Forelimb muscle (tissue), 1 donor: ENCODE measurements at places on chromosomes 6 and 20.

- no peak for DNase-seq
Measured at GRCh38 chr6:169162752-169163407, 90.8 kb downstream of the THBS2 start.

- no peak for DNase-seq
Measured at GRCh38 chr6:44016131-44016870, 111.0 kb downstream of the MRPL14 start.

GRCh38 chr6:43938178-43939105, 168.4 kb downstream of the VEGFA start:
- no peak for DNase-seq

DNA sequence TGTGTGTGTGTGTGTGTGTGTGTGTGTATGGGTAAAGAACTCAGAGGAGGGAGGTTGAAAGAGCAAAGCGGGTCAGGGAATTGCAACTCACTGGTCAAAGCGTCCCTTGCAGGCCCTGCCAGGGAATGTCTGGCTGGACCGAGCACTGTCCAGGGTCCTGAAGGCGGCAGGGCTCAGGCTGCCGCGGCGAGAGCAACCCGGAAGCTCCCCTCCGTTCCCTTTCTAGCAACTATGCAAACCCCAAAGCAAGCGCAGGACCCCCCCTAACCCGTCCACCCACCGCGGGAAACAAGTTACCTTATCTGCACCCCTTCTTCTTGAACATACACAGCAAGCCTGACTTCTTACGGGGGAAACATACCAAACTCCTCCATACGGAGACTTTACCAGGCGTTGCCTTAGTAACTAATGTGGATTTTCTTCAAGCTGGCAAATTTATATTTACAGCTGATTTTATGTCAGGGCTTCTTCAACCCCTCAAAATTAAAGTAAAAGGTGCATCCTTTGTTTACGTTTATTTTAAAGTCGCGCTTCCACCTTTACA, 538 bp upstream of the GRM1 start:
- DNase-seq, result peak; percentile 26

- no peak for DNase-seq
Measured at GRCh38 chr6:153621491-153621890, 417.5 kb upstream of the OPRM1 start.

- DNase-seq, result no peak
Measured at GRCh38 chr6:126102358-126102757, 116.0 kb downstream of the TRMT11 start.

DNA sequence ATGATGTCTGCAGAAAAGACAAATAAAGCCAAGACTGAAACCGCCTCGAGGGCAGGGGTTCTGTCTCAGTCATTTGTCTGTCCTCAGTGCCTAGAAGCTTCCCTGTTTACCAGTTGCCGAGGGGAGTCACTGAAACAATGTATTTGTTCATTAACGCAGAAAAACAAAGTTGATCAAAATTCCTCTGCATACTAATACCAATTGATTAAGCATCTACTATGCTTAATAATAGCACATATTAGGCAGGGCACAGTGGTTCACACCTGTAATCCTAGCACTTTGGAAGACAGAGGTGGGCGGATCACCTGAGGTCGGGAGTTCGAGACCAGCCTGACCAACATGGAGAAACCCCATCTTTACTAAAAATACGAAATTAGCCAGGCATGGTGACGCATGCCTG, 1.8 kb upstream of the FKBP5 start:
- no peak for DNase-seq

GRCh38 chr20:62303340-62304226, 786 bp downstream of the ADRM1 start:
- DNase-seq, result no peak

- no peak for DNase-seq
Measured at GRCh38 chr6:125846292-125847024, 55.7 kb downstream of the NCOA7 start.

- DNase-seq, result no peak
Measured at GRCh38 chr6:34527751-34528670, 28.1 kb downstream of the SPDEF start.

DNA sequence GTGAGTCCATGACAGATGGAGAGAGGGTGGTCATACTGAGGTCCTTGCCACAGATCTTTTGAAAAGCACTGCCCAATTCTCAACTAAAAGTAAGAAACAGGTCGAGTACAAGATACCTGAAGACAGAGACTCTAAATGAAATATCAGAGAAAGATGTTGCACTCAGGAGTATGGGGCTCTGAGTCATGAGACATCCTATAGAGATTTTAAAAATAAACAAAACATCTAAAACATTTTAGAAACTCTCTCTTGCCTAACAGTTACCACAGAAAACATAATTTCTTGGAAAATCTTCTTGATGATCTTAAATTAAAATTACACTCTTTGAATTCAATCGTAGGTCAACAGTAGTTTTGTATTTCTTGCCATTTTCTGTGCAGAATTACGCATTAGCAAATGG, 348.9 kb upstream of the MARCKS start:
- DNase-seq, result no peak

- DNase-seq, result no peak
Measured at GRCh38 chr6:15736297-15736696, 73.5 kb upstream of the DTNBP1 start.

DNA sequence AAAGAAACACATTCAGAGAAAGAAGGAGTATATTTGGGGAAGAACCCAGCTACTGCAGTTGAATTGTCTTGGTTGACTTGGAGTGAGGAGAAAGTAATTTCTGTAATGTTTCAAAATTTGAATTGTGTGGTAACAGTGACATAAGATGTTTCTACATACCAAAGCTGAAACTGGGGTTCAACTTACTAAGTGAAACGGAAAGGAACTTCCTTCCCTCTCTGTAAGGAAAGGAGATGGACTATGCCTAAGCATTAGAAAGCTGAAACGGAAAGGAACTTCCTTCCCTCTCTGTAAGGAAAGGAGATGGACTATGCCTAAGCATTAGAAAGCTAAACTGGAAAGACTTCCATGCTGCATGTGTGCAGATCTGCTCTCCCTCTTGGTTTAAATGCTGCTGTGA, 46.0 kb downstream of the HUS1B start:
- DNase-seq, result no peak

GRCh38 chr6:37934276-37934675, 114.7 kb downstream of the ZFAND3 start:
- no peak for DNase-seq

DNA sequence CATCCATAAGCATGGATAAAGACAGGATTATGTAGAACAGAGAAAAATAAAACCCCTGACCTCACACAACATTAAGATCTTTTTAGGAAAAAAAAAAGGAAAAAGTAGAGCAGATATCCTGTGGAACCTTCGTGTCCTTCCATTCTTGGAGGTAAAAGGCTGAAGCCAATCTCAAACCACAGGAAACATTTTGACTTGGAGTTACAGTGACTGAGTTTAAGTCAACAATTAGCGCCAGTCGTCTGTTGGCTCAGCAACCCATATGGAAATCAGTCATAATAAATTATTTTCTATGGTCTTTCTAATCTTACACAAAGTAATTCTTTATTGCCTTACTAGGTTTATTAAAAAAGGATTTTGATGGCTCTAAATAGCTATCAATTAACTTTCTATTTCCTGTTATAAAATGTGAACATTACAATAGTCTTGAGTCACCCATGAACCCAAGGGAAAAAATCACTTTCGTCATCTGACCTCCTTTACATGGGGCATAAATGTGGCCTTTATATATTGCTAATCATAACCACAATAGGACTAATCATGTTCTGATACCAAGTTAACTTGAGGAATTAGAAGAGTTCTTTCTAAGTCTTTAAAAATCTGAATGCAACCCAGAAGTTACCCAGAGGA, 592.9 kb downstream of the TFAP2B start:
- DNase-seq, result no peak

GRCh38 chr6:152091201-152091600, 283.7 kb downstream of the ESR1 start:
- DNase-seq, result no peak

GRCh38 chr6:103791458-103791857, 1068.3 kb downstream of the HACE1 start:
- DNase-seq, result no peak

GRCh38 chr6:139996253-139996834, 621.9 kb upstream of the CITED2 start:
- no peak for DNase-seq

DNA sequence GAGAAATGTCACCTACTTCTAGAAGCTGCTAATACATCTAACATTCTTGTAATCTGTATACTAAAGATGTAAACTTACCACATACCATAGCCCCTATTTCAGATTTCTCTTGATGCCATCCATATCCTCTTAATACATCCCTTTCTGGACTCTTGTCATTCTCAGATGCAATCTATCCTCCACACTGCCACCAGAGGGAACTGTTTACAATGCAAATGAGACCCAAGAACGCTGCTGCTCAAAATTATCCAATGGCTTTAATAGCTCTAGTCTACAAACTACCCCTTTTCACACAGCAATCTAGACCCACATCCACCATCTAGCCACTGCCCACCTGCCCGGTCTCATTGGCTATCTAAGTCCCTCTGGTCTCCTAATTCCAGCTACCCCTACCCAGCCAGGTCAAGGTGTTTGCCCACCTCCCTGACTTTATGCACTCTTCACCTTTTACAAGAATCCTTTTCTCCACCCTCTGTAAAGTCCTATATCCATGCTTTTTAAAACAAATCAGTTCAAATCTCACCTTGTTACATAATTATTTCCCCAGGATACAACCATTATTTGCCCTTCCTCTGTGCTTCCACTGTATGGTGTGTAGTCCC, 14.8 kb downstream of the FAXC start:
- no peak for DNase-seq

DNA sequence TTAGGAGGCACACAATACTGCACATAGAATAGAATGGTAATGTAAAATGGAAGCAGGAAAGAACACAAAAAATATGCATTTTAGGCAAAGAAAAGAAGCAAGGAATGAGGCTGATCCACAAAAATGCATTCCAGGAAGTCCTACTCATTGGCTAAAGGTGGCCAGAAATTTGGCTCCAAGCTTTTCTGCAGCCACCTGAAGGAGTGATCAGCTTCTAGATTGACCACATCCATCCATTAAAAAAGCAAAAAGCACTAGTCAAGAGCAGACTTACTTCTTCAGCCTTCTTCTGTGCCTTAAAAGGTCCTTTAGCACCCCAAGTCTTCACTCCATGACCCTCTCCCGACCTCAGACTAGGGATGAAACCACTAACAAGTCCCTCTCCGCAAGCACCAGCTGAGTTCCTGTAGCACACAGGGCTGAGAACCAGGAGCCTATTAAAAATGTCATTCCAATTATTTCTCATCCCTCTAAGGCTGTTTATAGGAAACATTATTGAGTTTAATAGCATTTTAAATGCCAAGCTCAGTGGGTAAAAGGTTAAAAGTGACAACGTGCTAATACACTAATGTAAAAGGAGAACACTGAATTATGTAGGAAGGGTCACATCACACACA, 36.5 kb downstream of the TRAM2 start:
- DNase-seq, result no peak

GRCh38 chr6:42615518-42615917, 51.7 kb downstream of the UBR2 start:
- no peak for DNase-seq

DNA sequence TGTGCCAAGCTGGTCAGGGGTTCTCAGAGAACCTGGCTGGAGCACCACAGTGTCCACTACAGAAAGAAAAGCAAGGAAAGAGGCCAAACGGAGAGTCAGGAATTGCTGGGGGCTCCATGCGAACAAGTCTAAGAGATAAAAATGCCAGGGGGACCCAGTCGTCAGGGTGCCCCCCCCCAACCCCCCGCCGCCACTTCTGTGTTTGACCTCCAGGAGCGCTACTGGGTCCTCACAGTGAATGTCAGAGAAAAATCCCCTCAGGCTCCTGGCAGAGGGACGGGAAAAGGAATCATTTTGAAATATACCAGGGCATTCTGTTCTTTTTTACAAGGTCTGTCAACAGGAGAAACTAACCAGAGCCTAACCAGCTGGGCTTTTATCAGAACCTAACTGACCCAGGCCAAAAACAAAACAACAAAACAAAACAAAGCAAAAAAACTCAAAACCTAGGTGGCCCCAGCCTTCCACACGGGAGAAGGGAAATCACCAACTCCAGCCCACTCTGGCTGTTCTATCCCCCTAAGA, 17.9 kb upstream of the NELFCD start:
- no peak for DNase-seq

- no peak for DNase-seq
Measured at GRCh38 chr6:127586372-127586771, 9.4 kb downstream of the C6orf58 start.

GRCh38 chr20:56392881-56393482, 537 bp downstream of the CSTF1 start:
- DNase-seq, result no peak

DNA sequence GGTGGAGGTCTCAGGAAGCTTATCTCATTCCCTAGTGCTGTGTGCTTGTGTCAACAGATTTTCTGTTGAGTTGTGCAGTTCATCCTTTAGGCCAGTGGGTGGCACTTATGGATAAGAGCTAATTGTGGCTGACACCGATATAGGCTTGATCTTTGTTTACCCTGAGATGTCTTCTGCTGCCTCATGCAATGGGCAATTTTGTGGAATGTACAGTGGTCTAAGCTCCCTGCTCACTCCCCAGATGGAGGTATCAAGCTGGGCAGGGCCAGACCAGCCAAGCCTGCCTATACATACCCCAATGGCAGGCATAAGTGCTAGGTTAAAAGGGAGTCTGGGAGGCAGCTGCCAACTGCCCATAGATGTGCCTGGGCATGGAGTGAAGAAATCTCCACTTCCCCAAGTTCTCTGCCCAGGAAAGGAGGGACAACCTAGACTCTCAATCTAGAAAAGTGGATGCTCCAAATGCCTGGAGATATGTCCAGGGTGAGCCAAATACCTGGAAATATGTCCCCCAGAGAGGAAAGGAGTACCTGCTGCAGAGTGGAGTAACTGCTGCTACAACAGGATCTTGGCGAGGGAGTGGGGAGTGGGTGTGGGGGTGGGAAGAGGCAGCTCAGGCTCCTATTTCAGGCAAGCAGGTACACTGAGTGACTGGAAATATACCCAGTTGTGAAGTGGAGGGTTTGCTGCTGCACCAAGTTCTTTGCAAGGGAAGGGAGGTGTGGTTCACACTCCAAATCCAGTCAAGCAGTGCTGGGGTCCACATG, 53.2 kb upstream of the ARG1 start:
- no peak for DNase-seq

- no peak for DNase-seq
Measured at GRCh38 chr6:73121421-73121993, 103.8 kb downstream of the KHDC1L start.

DNA sequence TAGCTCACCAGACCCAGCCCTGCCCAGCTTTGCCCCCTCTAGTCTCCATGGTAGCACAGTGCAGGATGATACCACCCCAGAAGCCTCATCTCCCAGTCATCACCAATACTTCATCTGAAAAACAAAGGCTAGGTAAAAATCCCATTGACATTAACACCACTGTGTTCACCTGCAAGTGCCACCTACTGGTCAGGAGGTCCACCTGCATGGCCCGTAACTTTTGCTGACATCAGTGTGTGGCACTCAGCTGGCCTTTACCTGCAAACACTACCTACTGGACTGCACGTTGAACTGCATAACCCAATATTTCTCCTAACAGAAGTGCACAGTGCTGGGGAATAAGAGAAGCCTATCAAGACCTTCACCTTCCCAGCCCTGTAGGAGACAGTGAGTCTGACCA, 234.7 kb upstream of the ADGRB3 start:
- no peak for DNase-seq

- no peak for DNase-seq
Measured at GRCh38 chr6:165404697-165405096, 95.3 kb upstream of the C6orf118 start.
